IgD-negative memory B cell (primary cell): ENCODE measurements at places on chromosomes 13 and 19. TPM values are rescaled to one million over a fixed set of nuclear protein-coding genes. Genes with fewer than 3 reads are reported as not detected.

Gene LSM4
- 137 TPM for polyA plus RNA-seq

Gene ZNF625
- 1.1 TPM for polyA plus RNA-seq

Gene SLC46A3
- 18.0 TPM for polyA plus RNA-seq

Gene NFIC
- 12.8 TPM for polyA plus RNA-seq

Gene CEACAM8
- polyA plus RNA-seq = not detected

Gene C13orf42
- not detected for polyA plus RNA-seq

Gene POLD1
- polyA plus RNA-seq = 32.8 TPM

Gene ZNF799
- polyA plus RNA-seq = 10.2 TPM

Gene CARS2
- polyA plus RNA-seq = 68.5 TPM

Gene RYR1
- polyA plus RNA-seq = 0.03 TPM

Gene RFPL4AL1
- polyA plus RNA-seq = not detected

Gene UPF3A
- polyA plus RNA-seq = 35.5 TPM

Gene C19orf81
- polyA plus RNA-seq = 1.3 TPM

Gene CABP5
- polyA plus RNA-seq = not detected

Gene ZNF577
- 4.4 TPM for polyA plus RNA-seq

Gene RASIP1
- polyA plus RNA-seq = 0.26 TPM

Gene FXYD1
- polyA plus RNA-seq = 7.1 TPM

Gene CLEC4M
- polyA plus RNA-seq = not detected

Gene IGFL4
- polyA plus RNA-seq = not detected

Gene ZSWIM9
- 2.4 TPM for polyA plus RNA-seq

Gene GGACT
- 5.8 TPM for polyA plus RNA-seq

Gene PTH2
- polyA plus RNA-seq = not detected

Gene ZNF549
- 7.3 TPM for polyA plus RNA-seq

Gene LPAR6
- polyA plus RNA-seq = 2.4 TPM

Gene PLK5
- polyA plus RNA-seq = not detected

Gene ERVV-1
- polyA plus RNA-seq = 0.21 TPM

Gene KLK3
- not detected for polyA plus RNA-seq

Gene ARID3A
- 4.2 TPM for polyA plus RNA-seq

Gene NXNL1
- not detected for polyA plus RNA-seq

Gene MBD3L3
- not detected for polyA plus RNA-seq
